ENCODE measurements at places on chromosomes 2 and 18.

DNA sequence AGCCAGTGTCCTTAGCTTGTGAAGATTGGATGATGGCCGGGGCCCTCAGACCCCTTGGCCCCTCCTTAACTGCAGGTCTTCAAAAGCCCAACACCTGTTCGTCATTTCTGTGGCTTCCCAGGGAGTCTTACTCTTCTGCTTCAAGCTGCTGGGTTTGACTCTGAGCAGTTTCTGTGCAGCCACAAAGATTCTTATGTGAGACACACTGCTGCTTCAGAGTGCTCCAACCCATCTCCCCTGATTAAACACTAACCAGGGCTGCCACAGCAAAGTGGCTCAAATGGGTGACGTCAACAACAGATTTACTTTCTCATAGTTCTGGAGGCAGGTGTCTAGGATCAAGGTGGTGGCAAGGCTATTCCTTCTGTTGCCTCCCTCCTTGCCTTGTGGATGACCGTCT lies 40.8 kb downstream of the TSN start:
- no peak for DNase-seq

DNA sequence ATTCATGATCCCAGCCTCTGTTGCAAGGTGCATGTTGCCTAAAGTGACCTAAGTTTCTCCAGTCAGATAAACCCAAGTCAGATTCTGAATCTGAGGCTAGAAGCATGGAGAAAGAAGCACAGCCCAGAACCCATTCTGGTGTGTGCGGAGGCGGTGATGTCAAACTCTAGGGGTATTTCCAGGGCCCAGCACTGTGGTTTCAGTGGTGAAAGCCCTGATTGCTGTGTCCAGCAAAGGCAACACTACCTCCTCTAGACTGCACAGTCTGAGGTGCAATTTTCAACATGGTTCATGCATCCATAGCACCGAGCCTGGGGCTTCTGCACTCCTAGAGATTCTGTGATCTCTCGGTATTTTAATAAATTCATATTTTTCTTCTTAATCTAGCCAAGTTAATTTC lies 264.8 kb upstream of the KLHL29 start:
- DNase-seq, result no peak

GRCh38 chr2:159215116-159215515 lies 71.4 kb downstream of the WDSUB1 start:
- no peak for DNase-seq

- DNase-seq, result no peak
Observed at GRCh38 chr18:77969972-77970371, 720.3 kb downstream of the GALR1 start.

DNA sequence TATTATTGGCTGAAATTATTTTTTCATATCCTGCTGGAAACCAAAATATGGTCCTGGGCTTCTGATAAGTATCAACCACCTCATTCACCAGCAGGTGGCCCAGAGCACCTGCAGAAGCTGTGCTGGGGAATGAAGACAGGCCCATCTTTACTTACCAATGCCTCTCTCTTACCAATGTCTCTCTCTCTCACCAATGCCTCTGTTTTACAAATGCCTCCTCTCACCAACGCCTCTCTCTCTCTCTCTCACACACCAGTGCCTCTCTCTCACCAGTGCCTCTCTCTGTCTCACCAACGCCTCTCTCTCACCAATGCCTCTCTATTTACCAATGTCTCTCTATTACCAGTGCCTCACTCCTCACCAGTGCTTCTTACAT lies 2.3 kb upstream of the MAL start:
- peak; percentile 33 for DNase-seq

DNA sequence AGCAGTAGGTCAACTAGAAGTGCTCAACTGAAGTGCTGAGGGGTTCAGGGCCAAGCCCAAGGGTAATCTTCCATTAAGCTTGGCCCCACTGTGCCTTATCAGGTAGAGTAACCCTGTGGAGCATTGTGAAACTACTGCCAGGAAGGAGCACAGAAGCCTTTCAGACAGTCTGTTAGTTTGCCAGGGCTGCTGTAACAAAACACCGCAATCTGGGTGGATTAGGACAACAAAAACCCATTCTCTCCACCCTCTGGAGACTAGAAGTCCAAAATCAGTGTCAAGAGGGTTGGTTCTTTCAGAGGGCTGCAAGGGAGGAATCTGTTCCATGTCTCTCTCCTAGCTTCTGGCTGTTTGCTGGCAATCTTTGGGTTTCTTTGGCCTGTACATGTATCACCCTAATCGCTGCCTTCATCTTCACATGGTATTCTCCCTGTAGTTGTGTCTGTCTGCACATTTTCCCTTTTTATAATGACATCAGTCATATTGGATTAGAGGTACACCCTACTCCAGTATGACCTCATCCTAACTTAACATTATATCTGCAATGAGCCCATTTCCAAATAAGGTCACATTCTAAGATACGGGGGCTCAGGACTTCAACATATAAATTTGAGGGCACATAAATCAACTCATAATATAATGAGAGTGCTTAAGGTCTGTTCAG lies 21.2 kb downstream of the VIT start:
- no peak for DNase-seq

- DNase-seq, result no peak
Observed at GRCh38 chr2:4915357-4915756, 776.8 kb upstream of the SOX11 start.

DNA sequence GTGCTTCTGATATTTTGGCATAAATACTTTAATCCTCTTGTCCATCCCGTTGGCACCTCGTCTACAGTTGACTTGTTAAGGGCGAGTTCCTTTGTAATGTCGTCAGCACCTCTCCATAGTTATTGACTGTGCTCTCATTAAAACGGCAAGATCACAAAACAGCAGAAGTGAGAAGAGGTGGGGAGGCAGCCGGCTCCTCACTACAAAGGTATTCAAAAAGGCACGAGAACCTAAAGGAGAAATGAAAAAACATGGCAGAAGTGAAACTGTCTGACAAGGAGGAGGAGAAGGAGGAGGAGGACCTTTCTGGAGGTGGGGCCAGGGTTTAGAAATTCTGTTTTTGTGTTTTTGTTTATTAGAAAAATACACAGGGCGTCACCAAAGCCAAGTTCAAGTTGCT lies 235.6 kb downstream of the BCL11A start:
- no peak for DNase-seq

DNA sequence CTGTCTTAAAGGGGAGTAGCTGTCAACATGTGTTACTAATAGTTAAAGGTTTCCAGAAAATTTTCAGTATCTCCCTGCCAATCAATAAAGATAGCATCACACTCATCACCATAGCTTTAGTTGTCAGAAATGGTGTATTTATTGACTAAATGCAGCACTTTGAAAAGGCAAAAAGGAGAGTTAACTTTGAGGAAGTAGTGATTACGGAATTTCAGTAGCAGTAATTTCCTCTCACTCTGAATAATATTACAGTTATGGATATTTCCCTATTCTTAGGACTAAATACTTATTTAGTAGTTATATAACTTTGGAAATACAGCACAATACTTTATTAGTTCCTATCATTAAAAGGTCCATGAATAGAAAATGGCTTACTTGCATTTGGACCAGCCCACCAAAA lies 250.5 kb downstream of the CAMKMT start:
- DNase-seq, result no peak

DNA sequence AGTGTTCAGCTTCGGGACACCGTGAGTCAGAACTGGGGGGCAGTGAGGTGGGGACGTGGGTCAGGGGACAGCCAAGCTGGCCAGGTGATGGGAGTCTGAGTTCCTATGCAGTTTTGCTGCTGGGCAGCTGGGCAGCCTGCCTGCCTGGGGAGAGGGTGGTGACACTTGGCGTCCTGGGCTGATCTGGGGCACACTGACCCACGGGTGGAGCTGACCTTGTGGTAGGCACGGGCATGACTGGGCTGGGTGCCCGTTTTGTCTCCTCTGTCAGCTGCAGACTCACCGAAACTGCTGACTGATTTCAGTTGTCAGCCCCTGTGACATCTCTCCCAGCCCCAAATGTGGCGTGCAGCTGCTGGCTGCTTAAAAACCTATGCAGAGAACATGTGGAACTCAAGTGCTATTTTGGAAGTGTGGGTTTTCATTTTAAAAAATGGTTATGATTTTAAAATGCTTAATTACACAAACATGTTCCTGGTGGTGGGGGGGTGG lies 32.6 kb upstream of the E2F6 start:
- DNase-seq, result no peak

- DNase-seq, result no peak
Observed at GRCh38 chr2:108492364-108492763, 41.9 kb upstream of the LIMS1 start.

GRCh38 chr2:48514348-48515003 lies 15.5 kb upstream of the STON1 start:
- no peak for DNase-seq

DNA sequence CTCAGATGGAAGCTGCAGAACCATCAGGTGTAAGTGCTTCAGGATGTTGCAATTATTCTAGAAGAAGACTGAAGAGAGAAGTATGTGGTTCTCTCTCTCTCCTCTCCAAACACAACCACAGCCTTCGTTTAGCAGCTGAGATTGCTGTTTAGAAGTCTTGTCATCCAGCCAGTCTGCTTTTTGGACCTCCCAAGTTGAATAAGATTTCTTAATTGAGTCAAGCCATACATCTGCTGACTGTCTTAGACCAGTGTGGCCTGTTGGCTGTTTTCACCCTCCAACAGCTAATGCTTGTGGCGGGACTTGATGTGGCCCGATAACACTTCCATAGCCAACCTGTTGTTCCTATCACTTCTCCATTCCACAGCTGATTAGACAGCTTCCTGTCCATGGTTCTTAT lies 91.3 kb upstream of the TMEM17 start:
- DNase-seq, result no peak

- DNase-seq, result no peak
Observed at GRCh38 chr2:240998706-240998994, 232 bp downstream of the SNED1 start.
